Common myeloid progenitor, CD34-positive (primary cell): ENCODE measurements at places on chromosomes 3 and 15.

DNA sequence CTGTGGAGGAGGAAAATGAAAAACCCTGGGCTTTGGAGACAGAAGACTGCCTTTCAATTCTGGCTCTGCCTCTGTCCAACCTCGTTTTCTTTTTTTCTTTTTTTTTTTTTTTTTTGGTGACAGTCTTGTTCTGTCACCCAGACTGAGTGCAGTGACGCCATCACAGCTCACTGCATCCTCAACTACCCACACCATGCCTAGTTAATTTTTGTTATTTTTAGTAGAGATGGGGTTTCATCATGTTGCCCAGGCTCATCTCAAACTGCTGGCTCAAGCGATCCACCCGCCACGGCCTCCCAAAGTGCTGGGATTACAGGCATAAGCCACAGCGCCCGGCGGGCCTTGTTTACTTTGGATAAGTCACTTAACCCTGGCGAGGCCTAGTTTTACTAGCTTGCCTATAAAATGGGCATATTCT, 66.3 kb upstream of the SLC25A26 start:
- no peak for DNase-seq

DNA sequence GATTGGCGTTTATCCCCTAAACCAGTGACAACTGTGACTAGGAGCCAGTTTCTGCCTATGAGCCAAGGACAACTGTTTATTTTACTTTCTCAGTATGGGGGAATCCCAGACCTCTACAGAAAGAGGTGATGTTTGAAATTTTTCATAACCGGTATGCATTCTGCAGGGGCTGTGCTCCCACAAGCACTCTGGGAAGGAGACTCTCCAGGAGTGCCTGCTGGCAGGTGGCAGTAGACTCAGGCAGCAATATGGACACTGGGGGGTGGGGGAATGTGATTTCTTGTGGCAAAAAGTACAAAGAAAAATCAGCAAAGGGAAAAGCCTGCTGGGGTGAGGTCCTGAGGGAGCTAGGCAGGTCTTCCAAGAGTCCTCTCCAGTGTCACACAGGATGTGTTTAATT, 5.9 kb downstream of the TGM4 start:
- DNase-seq, result no peak

DNA sequence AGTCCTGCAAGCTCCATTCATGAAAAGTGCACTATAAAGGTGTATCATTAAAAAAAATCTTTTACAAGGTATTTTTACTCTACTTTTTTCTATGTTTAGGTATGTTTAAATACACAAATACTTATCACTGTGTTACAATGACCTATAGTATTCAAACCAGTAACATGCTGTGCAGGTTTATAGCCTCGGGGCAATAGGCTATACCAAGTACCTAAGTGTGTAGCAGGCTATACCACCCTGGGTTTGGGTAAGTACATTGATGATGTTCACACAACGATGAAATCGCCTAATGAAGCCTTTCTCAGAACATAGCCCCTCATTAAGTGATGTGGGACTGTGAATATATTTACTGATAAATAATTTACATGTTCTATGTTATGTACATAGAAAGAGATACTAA, 104.6 kb downstream of the ATP1B3 start:
- DNase-seq, result no peak

- no peak for DNase-seq
Observed at GRCh38 chr15:66076591-66077319, 176.8 kb downstream of the MEGF11 start.

- no peak for DNase-seq
Observed at GRCh38 chr15:93720607-93721006, 510.8 kb upstream of the MCTP2 start.

- no peak for DNase-seq
Observed at GRCh38 chr3:189512821-189513220, 118.4 kb upstream of the TP63 start.

- DNase-seq, result no peak
Observed at GRCh38 chr15:71278989-71279756, 163.9 kb downstream of the THSD4 start.

DNA sequence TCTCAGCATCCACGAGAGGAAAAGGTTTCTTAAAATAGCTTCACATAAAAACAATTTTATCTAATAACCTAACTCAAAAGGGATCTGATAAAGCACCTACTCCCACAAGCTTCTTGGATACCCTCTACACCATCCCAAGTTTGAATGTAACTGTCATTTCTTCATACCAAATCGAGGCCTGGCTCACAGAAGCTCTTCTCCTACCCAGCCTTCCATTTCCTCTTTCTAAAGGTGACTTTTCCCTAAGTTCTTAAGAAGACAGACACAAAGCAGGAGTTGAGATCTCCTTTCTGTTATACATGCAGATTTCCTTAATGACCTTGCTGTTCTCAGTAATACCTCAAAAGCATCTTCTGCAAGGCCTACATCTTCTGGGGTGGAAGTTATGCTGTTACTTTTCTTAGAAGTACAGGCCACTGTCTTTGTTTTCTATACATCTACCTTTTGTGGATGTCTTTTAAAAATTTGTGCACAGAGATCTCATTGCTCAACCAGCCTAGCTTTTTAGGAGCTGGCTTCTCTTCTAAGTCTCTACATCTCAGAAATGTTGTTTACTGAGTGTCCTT, 3.4 kb upstream of the LRRIQ4 start:
- peak; percentile 7 for DNase-seq
